ENCODE measurements at places on chromosomes 12 and 14.

- DNase-seq = no peak
Observed at GRCh38 chr12:95721320-95721719, 69.2 kb downstream of the NTN4 start.

- DNase-seq = no peak
Observed at GRCh38 chr14:104547998-104548700, 31.4 kb upstream of the C14orf180 start.

GRCh38 chr14:68771631-68772030 lies 21.2 kb downstream of the ZFP36L1 start:
- no peak for DNase-seq

DNA sequence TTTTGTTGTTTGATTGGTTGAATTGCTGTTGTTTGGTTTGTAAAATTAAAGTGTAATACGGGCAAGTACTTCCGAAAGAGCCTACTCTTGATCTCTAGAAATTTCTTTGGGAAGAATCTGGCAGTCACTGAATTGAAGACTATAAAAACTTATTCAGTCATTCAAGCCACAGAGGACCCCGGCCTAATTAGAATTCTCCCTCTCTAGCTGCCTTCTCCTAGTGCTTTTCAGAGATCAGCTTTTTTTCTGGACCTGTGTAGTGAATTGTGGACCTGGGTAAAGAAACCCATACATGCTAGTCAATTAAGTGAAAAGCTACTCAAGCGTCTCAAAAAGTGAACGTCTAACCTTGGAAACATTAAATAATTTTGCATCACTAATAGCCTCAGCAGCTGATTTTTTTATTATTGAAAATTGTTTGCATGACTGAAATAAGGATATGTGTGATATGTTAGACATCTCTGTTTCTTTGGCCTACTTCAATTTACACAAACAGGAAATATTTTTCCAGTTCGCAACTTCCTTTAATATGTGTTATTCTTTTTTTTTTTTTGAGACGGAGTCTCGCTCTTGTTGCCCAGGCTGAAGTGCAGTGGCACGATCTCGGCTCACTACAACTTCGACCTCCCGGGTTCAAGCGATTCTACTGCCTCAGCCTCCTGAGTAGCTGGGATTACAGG lies 27.2 kb downstream of the EFCAB11 start:
- no peak for DNase-seq

- DNase-seq = peak; percentile 3
Observed at GRCh38 chr12:103928682-103929045, 1.5 kb upstream of the HSP90B1 start.

All from esophagus squamous epithelium (tissue), 5 donors.